ENCODE measurements at places on chromosomes 2 and 18.

GRCh38 chr2:3986063-3986462, 282.7 kb downstream of the DCDC2C start:
- DNase-seq: no peak

GRCh38 chr2:188414411-188414810, 122.7 kb downstream of the GULP1 start:
- peak; percentile 27 for DNase-seq

- no peak for DNase-seq
These were observed 164.5 kb downstream of the PTH2R start for GRCh38 chr2:208570851-208571763.

DNA sequence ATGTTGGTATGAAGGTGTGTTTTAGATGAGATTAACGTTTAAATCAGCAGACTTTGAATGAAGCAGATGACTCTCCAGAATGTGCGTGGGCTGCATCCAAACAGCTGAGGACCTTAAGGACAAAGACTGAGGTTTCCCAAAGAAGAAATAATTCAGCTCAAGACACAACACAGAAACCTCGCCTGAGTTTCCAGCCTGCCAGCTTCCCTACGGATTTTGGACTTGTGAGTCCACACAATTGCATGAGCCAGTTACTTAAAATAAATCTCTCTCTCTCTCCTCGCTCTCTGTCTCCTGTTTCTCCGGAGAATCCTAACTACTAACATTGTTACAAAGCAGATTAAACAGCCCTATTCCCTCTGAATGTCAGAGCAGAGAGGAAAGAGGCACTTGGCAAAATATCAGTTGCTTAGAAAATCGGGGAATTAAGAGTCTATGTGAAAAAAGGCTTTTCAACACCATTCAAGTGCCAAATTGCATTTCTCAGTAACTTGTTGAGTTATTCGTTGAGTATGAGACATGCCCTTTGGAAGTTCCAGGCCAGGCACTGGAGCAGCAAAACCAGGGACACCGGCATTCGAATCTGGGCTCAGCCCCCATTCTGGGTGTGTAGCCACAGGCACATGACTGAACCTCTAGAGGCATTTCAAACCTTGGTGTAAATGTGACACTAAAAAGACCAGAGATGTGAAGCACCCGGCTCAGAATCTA, 174.6 kb upstream of the PID1 start:
- no peak for DNase-seq

DNA sequence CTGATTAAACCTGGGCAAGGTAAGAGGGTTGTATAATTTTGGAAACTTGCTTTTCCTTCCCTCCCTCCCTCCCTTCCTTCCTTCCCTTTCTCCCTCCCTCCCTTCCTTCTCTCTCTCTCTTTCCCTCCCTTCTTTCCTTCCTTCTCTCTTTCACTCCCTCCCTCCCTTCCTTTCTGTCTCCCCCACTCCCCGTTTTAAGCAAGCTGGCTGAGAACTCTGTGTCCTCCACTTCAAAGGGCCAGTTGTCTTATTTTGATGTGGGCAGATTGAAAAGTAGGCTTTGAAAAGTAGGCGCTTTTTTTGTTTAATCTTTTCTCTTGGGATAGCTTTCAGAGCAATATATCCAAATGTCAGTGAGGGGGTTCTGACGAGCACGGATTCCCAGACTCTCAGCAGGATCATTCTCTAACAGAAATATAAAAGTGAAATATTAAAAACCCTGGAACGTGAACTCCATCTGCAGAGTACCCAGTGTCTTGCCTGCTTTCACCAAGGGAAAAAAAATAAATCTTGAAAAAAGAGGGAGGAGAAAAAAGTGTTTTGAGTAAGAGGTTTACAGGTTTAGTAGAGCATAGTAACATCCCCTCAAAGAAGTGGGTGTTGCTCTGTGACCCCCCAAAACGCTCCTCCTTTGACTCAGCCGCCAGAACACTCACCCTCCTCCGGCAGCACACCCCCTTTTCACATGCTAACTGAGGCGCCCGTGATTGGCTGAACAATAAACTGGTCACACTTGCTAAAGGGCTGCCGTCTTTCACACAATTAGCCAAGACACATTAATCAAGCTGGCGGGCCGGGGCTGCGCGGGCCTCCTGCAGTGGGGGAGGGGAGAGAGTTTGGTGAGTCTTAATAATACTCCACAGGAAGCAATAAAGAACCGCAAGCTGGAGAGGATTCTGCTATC, 52.2 kb downstream of the CDK15 start:
- DNase-seq: no peak

DNA sequence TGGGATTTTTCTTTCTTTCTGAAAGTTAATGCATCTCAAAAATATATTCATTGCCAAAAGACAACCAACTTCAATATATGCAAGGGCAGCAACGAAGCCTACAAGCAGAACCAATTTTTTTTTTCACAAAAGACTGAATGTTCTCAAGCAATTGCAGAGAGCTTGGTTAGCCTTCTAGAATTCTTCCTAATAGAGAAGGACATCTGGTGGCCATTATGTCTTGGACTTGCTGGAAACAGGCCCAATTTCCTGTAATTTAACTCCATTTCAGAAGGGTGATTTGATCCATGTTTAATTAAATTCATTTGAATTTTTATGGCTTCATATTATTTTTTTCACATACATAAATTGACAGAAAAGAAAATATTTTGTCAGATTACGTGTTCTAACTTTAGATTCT, 208.0 kb downstream of the TPGS2 start:
- DNase-seq: no peak

DNA sequence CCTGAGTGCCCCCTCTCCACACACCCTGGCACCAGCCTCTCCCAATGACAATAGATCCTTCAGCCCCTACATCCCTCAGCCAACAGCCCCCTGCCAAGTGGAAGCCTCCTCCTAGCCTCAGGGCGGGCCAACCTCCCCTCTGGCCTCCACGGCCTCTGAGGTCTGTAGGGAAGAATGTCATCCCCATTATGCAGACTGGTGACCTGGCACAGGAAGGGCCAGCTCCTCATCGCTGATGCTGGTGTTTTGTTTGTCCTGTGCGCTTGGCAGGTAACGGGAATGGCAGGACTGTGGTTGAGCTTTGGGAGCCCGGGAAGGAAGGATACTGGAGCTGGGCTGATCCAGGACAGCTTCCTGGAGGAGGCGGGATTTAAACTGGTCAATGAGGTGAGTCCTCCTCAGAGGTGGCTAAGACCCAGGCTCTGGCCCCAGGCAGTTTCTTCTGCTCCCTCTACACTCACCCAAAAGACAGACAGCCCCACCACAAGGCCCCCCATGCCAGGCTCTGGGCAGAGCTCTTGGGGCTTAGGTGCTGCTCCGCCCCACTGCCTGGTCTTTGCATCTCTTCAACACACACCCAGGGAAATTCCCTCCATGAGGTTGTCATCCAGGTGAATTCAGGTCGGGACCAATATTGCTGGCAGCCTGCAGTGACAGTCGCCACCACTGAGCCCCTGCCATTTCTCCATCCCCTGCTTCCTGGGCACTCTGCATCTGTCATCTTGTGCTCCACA, 75.2 kb upstream of the SMAD7 start:
- DNase-seq: no peak

DNA sequence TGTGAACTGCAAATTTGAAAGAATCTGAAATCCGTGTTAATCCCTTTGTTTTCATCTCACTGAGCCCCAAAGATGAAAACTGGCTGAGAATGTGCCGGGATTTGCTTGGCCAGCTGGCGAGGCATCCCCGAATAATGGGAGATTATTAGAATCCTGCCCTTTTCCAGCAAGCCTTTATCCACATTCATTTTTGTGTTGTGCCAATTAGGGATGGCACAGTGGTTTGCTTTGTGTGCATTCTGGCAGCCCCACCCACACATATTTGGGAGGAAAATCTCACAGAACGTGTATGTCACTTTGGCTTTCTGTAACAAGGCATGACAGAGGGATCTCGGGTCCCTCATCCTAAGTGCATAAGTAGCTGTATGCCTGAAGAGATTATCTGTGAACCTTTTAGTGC, 405.8 kb upstream of the FAM98A start:
- DNase-seq: no peak

DNA sequence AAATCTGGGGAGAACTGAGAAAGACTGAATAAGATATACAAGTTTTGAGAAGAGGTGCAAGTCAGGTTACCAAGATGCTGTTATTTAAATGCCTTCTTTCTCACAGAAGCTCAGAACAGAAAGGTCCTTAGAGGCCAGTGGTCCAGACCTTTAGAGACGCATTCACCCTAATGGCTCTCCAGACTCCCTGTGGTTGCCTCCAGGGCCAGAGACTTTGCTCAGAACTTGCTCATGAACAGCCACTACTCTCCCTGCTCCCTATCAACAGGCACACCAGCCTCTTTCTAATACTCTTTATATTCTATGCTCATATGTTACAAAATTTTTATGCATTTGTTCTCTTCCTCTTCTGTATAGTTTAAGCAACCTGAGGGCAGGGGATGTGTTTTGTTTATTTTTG, 349.0 kb upstream of the TNP1 start:
- no peak for DNase-seq

GRCh38 chr2:34729845-34730244, 1130.7 kb upstream of the FAM98A start:
- no peak for DNase-seq

- peak; percentile 33 for DNase-seq
These were observed 84.3 kb downstream of the EFEMP1 start for GRCh38 chr2:55839182-55839819.

DNA sequence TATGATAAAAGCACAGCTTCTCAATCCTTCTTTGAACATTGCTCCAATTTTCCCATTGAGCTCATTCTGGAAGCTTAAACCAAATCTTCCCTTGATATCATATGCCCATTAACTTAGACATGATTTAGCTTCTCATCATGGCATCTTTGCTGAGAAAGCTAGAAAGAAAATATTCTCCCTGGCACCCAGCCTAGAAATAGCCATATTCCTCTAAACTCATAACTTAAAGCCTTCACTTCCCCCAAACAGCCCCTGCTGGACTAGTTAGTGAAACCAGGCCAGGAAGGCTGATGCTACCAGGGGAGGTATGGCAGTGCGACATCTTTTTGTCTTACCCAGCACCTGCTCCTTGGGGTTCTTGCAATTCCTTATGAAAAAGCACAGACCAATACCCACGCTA, 4.3 kb downstream of the AAK1 start:
- DNase-seq: no peak

GRCh38 chr2:131431336-131431735, 44.6 kb upstream of the TUBA3D start:
- peak; percentile 11 for DNase-seq

DNA sequence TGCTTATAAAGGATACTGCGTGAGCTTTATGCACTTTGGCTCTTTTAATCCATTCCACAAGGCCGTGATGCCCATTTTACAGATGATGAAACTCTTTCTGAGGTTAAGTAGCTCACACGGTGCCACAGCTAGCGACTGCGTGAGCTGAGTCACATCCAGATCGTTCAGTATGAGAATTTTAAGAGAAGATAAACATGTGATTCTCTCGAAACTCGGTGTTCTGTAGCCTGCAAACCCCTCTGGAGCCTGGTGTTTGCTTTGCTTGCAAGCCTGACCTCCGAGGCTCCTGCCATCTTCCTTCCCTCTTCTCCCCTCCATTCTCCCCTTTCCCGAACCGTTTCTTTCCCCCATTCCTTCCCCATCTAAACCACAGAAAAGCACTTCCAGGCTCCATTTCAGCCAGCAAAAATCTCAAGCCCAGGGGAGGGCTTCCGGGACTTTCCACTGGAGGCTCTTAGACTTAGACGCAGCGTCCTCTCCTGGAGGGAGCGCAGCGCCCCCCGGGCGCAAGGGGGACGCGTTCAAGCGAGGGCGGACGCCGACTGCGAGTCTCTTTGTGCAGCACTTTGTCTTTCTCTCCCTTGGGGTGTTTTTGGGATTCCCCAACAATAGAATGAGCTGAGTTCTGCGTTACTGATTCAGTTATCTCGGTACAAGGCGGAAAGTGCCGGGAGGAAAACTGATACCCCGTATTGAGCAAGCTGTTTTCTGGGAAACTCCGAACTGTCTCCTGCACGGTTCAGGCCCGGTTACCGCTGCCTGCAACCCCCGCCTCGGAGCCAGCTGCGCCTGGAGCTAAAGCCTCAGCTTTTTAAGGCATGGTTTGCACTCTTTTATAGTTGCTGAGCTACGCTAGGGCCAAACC, 38.0 kb downstream of the CYP1B1 start:
- DNase-seq: no peak

GRCh38 chr2:1674276-1674675, 70.0 kb downstream of the PXDN start:
- DNase-seq: no peak

GRCh38 chr2:27652341-27652740, 11.1 kb downstream of the SUPT7L start:
- DNase-seq: no peak

- no peak for DNase-seq
These were observed 95.2 kb upstream of the SCG2 start for GRCh38 chr2:223697316-223697891.

DNA sequence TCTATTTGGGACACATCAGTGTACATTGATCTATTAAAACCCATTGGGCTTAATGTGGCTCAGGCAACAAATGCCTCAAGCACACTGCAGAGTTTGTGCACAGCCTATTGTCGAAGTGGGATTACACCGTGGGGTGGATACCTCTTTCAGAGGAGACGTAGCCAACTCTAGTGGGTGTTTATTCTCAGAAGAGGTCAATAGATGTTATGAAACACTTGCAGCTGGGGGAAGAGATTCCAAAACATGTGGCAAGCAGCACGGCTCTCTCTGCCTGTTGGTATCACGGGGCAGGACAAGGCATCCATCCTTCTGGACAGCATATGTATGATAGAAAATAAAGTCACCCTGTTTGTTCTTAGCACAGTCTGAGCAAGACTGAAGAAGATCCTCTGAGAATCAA, 121.4 kb upstream of the COPS8 start:
- DNase-seq: no peak

- DNase-seq: no peak
These were observed 436.6 kb upstream of the NRP2 start for GRCh38 chr2:205245652-205246051.

DNA sequence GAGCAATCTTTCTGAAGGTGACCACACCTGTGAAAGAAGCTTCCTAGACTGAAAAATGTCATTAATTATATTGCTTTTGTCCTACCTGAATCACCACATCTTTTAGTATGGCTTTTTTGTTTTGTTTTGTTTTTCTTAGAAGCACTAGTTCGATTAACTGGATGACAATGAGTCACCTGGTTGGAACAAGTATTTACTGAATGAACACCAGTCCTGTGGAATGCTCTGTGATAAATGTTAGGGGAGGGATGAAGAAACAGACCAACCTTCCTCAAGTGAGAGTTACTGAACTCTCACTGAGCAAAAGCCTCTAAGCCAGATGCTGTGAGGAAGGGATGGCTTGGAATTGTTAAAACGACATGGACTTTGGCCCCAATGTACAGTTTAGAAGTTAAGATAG, 26.8 kb upstream of the DCC start:
- DNase-seq: no peak

DNA sequence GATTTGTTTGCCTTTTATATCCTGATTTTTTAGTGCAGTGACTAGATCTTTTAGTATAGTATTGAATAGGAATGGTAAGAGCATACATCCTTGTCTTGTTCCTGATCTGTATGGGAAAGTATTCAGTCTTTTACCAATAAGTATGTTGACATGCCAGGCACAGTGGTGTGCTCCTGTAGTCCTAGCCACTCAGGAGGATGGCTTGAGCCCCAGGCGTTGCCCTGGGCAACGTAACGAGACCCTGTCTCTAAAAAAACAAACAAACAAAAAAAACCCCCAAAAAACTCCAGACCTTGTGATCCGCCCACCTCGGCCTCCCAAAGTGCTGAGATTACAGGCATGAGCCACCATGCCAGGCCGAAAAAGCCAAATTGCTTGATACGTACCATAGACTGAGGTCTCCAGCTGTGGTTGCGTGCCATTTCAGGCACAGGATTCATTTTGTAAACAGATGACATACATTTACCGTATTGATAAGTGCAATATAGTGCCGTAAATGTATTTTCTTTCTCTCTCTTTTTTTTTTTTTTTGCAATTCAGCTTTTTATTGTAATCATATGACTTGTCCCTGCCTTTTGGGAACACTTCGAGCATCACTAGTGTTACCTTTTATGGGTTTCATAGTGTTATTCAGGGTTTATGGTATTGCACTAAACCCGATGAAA, 18.5 kb downstream of the BIRC6 start:
- no peak for DNase-seq

All from HTR-8/SVneo (cell line).